Activated T-cell treated with anti-CD3 and anti-CD28 coated beads, Interleukin-2, amount 50 U/mL, for 24 hours (primary cell): ENCODE measurements at places on chromosomes 11 and 22.

- no peaks in the 10 kb centered on the region for H3K27me3 ChIP-seq
- no peak overlapping the region for H3K4me3 ChIP-seq
- DNase-seq: no peak
- no peaks in the 10 kb centered on the region for H3K4me1 ChIP-seq
These were observed 167.9 kb downstream of the DSCAML1 start for GRCh38 chr11:117629146-117629545.

DNA sequence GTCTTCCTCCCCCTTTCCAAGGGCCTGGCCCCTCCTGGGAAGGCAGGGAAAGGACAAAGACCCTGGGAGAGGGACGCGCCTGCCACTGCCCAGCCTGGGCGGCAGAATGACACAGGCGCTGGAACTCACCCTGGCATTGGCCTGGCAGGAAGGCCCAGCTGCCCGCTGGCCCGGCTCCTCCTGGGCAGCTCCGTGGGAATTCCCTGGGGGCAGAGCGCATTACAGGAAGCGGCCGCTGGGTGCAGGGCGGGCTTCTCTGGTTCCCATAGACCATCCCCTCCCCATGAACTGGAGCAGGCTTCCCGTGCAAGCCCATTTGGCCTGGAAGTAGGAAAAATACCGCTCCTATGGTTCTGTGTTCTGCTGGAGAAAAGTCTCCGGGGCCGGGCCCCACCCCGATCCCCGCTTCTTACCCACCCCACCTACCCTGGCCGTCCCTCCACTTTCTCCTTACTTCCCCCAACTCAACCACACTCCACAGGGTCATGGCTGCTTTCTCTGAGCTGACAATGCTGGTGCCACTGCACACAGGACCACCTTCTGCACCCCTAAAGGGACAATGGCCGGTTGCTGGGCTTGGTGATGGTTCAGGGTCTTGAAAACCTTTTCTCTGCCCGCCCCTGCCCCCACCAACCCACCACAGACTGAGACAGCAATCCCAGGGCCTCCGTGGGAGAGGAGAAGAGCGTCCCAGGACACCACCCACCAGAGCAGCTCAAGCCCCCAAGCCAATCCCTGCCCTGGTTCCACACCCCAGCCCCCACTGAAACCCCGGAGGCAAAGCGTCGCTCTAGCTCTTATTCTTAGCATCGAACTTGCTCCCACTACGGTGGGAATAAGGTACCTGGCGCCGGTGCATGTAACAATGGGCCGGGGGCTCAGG is 58.9 kb downstream of the LINC01488 start:
- H3K4me1 ChIP-seq: peaks cover 4% of the 10 kb centered on the region
- H3K27ac ChIP-seq: no peak overlapping the region
- H3K4me3 ChIP-seq: no peak overlapping the region
- no peaks in the 10 kb centered on the region for H3K36me3 ChIP-seq
- peaks cover 54% of the 10 kb centered on the region for H3K27me3 ChIP-seq

DNA sequence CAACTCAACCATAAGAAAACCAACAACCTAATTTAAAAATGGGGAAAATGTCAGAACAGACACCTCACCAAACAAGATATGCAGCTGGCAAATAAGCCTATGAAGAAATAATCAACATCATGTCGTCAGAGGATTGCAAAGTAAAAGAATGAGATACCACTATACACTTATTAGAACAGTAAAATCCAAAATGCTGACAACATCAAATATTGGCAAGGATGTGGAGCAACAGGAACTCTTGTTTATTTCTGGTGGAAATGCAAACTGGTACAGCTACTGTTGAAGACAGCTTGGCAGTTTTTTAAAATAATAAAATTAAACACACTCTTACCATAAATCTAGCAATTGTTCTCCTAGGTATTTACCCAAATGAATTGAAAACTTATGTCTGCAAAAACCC is 140.7 kb upstream of the B3GAT1 start:
- H3K4me3 ChIP-seq: no peak overlapping the region
- no peaks in the 10 kb centered on the region for H3K36me3 ChIP-seq
- H3K27ac ChIP-seq: no peak overlapping the region

- H3K27ac ChIP-seq: no peak overlapping the region
- H3K4me1 ChIP-seq: peaks cover 12% of the 10 kb centered on the region
- H3K36me3 ChIP-seq: peaks cover 71% of the 10 kb centered on the region
- no peak for DNase-seq
- no peak overlapping the region for H3K4me3 ChIP-seq
These were observed 104.6 kb downstream of the ATXN10 start for GRCh38 chr22:45776313-45776585.

GRCh38 chr11:114066046-114066648 is 6.6 kb downstream of the ZBTB16 start:
- peak overlapping the region; percentile 88 for H3K27ac ChIP-seq
- DNase-seq: no peak
- peaks cover 2% of the 10 kb centered on the region for H3K36me3 ChIP-seq
- H3K4me1 ChIP-seq: peaks cover 7% of the 10 kb centered on the region

- peaks cover 15% of the 10 kb centered on the region for H3K4me1 ChIP-seq
- H3K36me3 ChIP-seq: no peaks in the 10 kb centered on the region
- no peak for DNase-seq
- peaks cover 14% of the 10 kb centered on the region for H3K27me3 ChIP-seq
- no peak overlapping the region for H3K4me3 ChIP-seq
- no peak overlapping the region for H3K27ac ChIP-seq
These were observed 277.7 kb downstream of the CADM1 start for GRCh38 chr11:115226556-115226955.

DNA sequence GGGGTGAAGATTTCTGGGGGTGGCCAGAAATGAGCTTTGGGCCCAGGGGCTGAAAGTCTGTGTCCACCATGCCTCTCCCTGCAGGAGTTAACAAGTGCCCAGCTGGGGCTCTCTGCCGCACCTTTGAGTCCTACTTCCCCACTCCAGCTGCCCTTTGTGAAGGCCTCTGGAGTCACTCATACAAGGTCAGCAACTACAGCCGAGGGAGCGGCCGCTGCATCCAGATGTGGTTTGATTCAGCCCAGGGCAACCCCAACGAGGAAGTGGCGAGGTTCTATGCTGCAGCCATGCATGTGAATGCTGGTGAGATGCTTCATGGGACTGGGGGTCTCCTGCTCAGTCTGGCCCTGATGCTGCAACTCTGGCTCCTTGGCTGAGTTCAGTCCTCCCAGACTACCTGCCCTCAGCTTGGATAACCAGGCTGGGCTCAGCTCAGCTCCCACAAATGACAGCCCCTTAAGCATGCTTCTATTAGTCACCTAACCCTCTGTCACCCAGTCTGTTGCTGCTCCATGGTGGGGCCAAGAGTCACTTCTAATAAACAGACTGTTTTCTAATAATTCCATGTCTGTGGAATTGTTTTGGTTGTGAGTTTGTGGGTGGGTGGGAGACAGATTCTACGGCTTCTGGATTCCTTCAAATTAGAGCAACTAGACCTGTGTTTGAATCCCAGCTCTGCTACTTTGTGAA is 3.0 kb upstream of the INPPL1 start:
- H3K36me3 ChIP-seq: peaks cover 11% of the 10 kb centered on the region
- no peak overlapping the region for H3K4me3 ChIP-seq
- no peak for DNase-seq
- peaks cover 17% of the 10 kb centered on the region for H3K27me3 ChIP-seq

- no peaks in the 10 kb centered on the region for H3K36me3 ChIP-seq
- no peaks in the 10 kb centered on the region for H3K27me3 ChIP-seq
- no peak overlapping the region for H3K4me3 ChIP-seq
- no peaks in the 10 kb centered on the region for H3K4me1 ChIP-seq
- no peak for DNase-seq
These were observed 851.1 kb upstream of the RAG2 start for GRCh38 chr11:37449146-37449545.

DNA sequence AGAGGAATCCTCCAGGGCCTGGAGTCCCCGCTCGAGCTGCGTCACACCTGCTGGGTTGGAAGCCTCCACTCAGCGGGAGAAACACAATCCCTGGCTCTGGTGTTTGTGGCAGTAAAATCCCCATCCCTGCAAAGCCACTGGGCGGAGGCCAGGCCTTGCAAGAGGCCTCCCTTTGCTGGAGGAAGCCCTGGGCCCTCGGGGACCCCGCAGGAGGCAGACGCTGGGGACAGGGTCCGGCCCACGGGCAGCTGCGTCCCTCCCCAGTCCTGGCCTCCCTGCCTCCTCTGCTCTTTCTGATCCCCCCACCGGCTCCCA is 194.7 kb downstream of the BRD1 start:
- H3K4me3 ChIP-seq: no peak overlapping the region
- DNase-seq: no peak
- no peak overlapping the region for H3K27ac ChIP-seq
- peaks cover 34% of the 10 kb centered on the region for H3K36me3 ChIP-seq
- no peaks in the 10 kb centered on the region for H3K27me3 ChIP-seq

- H3K27me3 ChIP-seq: no peaks in the 10 kb centered on the region
- H3K27ac ChIP-seq: no peak overlapping the region
- H3K4me1 ChIP-seq: peaks cover 2% of the 10 kb centered on the region
- no peak for DNase-seq
- no peaks in the 10 kb centered on the region for H3K36me3 ChIP-seq
- H3K4me3 ChIP-seq: no peak overlapping the region
These were observed 21.9 kb downstream of the OTOG start for GRCh38 chr11:17568944-17569343.

GRCh38 chr22:32817137-32817730 is 15.7 kb downstream of the TIMP3 start:
- H3K27ac ChIP-seq: no peak overlapping the region
- no peaks in the 10 kb centered on the region for H3K27me3 ChIP-seq
- no peak overlapping the region for H3K4me3 ChIP-seq
- no peaks in the 10 kb centered on the region for H3K36me3 ChIP-seq
- DNase-seq: no peak

DNA sequence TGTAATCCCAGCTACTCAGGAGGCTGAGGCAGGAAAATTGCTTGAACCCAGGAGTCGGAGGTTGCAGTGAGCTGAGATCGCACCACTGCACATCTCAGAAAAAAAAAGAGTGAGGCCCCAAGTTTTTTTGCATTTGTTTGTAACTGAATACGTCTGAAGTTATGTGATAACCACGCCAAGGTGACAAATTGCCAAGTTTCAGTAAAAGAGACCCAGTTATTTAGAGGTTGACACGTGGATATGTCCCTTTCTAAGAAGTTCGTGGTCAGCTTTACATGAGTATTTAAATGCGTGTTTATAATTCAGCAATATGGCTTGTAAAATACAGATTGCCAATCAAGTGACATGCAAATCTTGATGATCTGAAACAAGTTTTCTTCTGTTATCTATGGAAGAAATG is 8.0 kb downstream of the PPARA start:
- H3K36me3 ChIP-seq: peaks cover 42% of the 10 kb centered on the region
- H3K27ac ChIP-seq: no peak overlapping the region
- no peak overlapping the region for H3K4me3 ChIP-seq
- H3K4me1 ChIP-seq: peaks cover 1% of the 10 kb centered on the region
- DNase-seq: no peak
- H3K27me3 ChIP-seq: no peaks in the 10 kb centered on the region

GRCh38 chr11:64238999-64239398 is 1.9 kb upstream of the FKBP2 start:
- no peak for DNase-seq
- peaks cover 55% of the 10 kb centered on the region for H3K4me1 ChIP-seq
- H3K27ac ChIP-seq: peak overlapping the region; percentile 81
- H3K27me3 ChIP-seq: no peaks in the 10 kb centered on the region
- H3K4me3 ChIP-seq: no peak overlapping the region

GRCh38 chr11:94803491-94803890 is 35.3 kb downstream of the AMOTL1 start:
- no peak overlapping the region for H3K27ac ChIP-seq
- H3K4me1 ChIP-seq: no peaks in the 10 kb centered on the region
- H3K4me3 ChIP-seq: no peak overlapping the region
- no peak for DNase-seq
- H3K27me3 ChIP-seq: no peaks in the 10 kb centered on the region

- peaks cover 39% of the 10 kb centered on the region for H3K4me1 ChIP-seq
- H3K36me3 ChIP-seq: no peaks in the 10 kb centered on the region
- H3K27me3 ChIP-seq: peaks cover 36% of the 10 kb centered on the region
These were observed 1.6 kb upstream of the MCAM start for GRCh38 chr11:119318240-119319135.

DNA sequence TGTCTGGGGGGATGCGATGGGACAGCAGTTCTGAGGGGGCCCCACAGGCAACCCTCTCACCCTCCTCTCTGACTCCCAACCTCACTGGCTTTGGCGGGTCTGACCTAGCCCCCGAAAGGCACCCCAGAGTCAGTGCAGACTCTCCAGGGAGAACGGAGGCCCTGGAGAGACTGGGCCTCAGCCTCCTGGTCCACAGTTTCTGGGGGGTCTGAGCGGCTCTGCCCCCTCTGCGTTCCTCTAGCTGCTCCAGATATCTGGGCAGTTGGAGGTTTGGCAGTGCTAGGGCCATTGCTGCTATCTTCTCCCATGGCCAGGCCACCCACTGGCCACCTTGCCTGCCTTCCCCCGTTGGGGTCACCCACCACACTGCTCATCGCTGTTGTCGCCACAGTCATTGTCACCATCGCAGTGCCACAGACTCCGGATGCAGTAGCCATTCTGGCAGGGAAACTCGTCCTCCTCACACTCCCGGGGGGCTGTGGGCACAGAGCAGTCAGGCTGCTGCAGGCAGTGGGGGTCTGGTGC is 18.8 kb downstream of the LRP4 start:
- H3K27ac ChIP-seq: no peak overlapping the region
- no peak for DNase-seq
- H3K4me3 ChIP-seq: no peak overlapping the region

DNA sequence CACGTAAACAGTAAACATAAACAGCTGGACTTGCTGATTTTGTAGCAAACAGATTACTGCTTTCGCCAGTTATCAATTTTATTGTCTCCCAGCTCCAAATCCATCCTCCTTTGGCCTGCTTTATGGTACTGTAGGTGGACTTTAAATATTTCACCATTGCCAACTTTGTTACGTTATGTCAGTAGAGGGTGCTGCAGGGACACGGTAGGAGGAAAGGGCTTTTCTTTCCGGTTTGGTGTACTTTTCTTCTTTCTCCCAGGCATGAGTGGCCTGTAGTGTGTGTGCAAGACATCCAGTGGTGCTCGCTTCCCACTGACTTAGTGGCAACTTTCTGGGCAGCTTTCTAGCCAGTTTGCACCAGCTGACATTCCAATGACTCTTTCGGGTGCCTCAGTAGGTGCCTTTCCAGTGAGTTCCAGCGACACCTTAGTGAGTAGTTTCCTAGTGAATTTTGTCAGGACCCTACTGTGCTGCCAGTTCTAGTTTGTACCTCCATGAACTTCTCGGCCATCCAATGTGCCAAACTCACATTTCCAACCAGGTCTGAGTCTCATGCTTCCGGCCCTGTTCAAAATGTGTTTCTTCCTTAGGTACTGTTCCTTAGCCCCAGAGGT is 267.6 kb upstream of the TENM4 start:
- no peaks in the 10 kb centered on the region for H3K36me3 ChIP-seq
- H3K27me3 ChIP-seq: no peaks in the 10 kb centered on the region
- H3K27ac ChIP-seq: no peak overlapping the region
- no peak overlapping the region for H3K4me3 ChIP-seq
